Endothelial cell of umbilical vein (primary cell): ENCODE measurements at places on chromosomes 5 and 9. TPM values are rescaled to one million over a fixed set of nuclear protein-coding genes. Genes with fewer than 3 reads are reported as not detected.

Gene APBA1
- total RNA-seq: 11.3 and 11.4 TPM in 2 replicates

Gene ACSL6
- not detected in 2 replicates for total RNA-seq

GRCh38 chr9:75235632-75236031 lies 147.3 kb downstream of the OSTF1 start:
- no peaks in the 10 kb centered on the region for H3K4me1 ChIP-seq
- DNase-seq: no peak
- H3K36me3 ChIP-seq: no peaks in the 10 kb centered on the region

DNA sequence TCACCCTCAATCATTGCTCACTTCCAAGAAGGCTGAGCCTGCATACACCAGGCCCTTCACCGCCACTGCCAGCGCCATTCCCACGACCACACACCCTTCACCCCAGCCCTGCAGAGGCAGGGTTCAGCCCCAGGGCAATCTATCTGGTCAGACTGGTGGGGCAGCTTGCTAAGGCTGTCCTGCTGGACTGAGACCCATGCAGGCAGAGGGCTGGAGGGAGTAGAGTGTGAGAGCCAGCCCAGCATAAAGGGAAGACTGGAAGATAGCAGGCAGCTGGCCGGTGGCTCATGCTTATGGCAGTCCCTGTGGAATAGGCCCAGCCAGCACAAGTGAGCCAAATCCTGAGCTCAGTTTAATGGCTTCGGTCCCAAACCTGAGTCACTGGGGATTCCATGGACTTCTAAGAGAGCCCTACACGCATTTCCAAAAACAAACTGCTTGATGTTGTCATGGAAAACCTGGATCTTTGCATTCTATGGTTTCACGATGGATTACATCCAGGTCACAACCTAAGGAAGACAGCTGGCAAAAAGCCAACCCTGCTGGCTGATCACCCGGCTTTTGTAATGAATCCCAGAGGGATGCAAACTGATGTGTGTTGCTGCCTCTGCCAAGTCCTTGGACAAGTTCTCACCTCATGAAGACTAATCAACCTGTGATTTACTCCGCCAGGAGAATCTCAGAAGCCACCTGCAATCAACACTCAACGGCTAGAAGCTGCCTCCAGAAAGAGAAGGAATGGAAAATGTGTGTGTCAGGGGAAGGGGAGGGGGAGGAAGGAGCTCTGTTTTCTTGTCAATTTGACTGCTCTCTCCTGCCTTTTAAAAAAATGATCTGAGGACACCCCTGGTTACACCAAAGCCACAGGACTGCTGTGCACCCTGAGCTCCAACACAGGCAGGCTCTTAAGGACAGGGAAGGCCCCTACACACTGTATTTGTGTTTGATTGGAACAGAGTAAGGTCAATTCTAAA lies 143.6 kb downstream of the LHFPL2 start:
- DNase-seq: peak; percentile 100
- peaks cover 18% of the 10 kb centered on the region for H3K4me1 ChIP-seq
- H3K36me3 ChIP-seq: peaks cover 2% of the 10 kb centered on the region
- no peaks in the 10 kb centered on the region for H3K27me3 ChIP-seq
- H3K27ac ChIP-seq: peak overlapping the region; percentile 86
- H3K4me3 ChIP-seq: no peak overlapping the region

- no peaks in the 10 kb centered on the region for H3K36me3 ChIP-seq
- no peak overlapping the region for H3K27ac ChIP-seq
- H3K27me3 ChIP-seq: no peaks in the 10 kb centered on the region
- H3K4me3 ChIP-seq: no peak overlapping the region
Observed at GRCh38 chr9:84699984-84700383, 30.5 kb downstream of the NTRK2 start.
